GM06990 (cell line): ENCODE measurements at places on chromosomes 11 and 22.

DNA sequence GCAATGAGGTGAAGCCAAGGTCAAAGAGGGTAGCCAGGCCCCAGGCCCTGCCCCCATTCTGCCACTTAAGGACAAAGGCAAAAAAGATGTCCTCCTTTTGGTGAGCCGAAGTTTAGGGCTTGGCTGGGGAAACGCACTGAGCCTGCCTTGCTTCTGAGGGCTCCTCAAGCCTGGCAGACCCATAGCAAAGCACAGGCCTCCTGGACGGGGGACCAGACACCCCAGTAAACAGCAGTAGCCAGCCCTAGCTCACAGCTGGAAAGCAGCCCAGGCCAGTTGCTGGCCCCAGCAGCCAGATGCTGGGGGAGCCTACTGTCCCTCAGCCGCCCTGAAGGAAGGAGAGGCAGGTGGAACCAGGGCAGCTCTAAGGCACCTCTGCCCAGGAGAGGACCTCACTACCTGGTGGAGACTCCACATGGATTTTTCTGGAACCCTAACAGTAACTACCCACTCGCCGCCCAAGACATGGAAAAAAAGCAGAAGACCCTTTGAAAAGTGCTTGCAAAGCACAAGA, 3.8 kb upstream of the PYGM start:
- DNase-seq: no peak

GRCh38 chr11:110133160-110133559, 40.0 kb downstream of the ZC3H12C start:
- DNase-seq: no peak

DNA sequence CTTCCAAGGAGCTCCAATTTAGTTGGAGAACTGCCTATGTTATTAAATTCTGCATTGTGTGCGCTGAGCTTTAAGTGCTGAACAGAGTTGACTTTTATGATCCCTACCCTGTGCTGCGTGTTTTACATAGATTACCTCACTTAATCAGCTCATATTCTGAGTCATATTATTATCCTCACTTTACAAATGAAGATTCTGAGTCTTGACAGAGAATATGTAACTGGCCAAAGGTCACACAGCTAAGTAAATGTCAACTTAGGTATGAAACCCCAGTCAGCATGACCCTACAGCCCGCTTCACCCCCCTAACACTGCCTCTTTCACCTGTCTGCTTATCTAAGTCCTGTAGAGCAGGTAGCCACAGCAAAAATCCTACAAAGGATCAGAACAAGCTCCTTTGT, 19.8 kb upstream of the TMPRSS5 start:
- DNase-seq: no peak

DNA sequence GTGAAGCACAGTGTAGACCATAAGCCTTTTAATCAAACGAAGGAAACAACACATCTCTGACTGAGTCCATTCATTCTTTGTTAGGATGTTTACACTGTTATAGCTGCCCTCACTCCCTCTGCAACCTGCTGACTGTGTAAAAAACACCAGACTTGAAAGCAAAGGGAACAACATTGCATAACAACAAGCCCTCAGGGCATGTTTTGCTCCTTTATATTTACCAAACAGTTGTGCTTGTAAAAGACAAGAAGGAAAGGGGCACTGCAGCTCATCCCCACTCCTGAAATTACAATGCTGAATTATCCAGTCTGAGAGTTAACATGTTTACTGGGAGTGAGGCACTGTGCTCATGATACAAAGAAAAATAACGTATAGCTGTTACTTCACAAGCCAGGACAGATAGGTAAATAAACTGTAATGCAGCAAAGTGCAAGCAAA, 46.4 kb downstream of the RAB30 start:
- no peak for DNase-seq

GRCh38 chr22:47064016-47064415, 301.6 kb downstream of the TBC1D22A start:
- no peak for DNase-seq
